ENCODE measurements at places on chromosomes 7 and 10. TPM values are rescaled to one million over a fixed set of nuclear protein-coding genes. Genes with fewer than 3 reads are reported as not detected.

DNA sequence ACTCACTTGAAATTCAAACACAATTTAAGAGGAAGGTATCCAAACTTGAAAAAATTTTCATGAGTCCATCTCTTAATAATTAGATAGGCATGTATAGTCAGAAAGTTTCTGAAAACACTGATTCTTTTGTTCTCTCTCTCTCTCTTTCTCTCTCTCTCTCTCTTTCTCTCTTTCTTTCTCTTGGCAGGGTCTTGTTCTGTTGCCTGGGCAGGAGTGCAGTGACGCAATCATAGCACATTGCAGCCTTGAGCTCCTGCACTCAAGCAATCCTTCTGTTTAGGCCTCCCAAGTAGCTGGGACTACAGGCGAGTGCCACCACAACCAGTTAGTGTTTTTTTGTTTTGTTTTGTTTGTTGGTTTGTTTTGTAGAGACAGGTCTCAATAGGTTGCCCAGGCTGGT lies 59.3 kb downstream of the PRTFDC1 start:
- DNase-seq: no peak

- no peak for DNase-seq
These were observed 14.1 kb upstream of the NDUFA5 start for GRCh38 chr7:123571684-123572083.

DNA sequence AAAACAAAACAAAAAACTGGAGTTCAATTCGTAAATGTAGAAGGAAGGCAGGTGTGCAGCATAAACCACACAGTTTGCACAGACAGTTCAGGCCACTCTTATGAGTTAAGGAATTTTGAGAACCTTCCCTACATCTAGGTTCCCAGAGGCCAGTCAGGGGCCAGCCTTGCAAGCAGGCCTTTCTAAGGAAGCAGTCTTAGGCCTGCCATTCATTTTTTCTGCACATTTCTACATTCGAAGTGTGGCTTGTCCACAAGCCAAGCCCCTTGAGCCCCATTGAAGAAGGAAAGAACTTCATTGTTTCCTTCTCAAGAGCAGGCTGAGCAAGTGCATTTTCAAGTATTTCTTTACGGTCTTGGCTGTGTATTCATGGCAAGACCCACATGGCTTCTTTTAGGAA lies 11.4 kb upstream of the OSBPL3 start:
- no peak for DNase-seq

DNA sequence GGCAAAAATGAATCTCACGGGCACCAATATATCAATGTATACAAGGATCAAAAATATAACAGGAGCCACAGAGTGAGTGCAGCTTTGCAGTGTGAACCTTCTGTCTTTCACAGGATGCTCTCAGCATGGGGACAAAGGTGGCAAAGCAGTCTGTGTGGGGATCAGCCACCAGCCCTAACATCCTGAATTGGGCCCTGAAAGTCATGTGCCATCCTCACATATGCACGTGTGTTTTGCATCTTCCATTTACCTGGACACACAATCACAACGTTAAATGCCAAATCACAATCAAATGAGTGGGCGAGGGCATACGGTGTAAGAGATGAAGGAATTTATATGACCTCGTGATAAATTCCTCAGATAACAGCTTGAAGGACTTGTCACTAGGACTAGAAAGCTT lies 6.5 kb downstream of the TAS2R16 start:
- no peak for DNase-seq

DNA sequence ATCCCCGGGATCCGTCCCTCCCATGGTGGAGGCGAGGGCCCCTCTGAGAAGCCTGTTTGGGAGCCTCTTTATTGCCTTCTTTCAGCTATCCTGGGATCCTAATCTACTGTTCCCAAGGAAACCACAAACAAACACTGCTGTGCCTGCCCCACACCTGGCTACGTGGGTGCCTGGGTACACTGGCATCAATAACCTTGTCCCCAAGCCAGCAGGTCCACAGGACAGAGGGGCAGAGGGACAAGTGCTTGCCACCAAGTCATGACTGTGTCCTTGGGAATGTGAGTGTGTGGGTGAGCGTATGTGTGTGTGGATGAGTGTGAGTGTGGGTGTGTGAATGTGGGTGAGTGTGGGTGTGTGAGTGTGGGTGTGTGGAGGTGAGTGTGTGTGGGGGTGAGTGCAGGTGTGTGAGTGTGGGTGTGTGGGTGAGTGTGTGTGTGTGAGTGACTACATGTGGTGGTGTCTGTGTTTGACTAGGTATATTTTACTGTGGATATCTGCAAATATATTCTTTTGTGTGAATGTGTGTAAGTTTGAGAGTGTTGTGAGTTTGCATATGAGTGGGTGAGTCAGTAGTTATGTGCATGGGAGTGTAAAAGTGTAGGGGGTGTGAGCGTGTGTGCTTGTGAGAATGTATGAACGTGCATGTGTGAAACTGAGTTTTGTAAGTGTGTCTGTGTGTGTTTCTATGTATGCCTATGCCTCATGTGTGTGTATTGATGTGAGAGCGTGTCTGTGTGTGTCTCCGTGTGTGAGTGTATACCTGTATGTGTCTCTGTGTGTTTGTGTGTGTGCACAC lies 96.1 kb downstream of the TNS3 start:
- DNase-seq: peak; percentile 91

GRCh38 chr10:10824591-10825148 lies 193.0 kb upstream of the CELF2 start:
- DNase-seq: no peak

DNA sequence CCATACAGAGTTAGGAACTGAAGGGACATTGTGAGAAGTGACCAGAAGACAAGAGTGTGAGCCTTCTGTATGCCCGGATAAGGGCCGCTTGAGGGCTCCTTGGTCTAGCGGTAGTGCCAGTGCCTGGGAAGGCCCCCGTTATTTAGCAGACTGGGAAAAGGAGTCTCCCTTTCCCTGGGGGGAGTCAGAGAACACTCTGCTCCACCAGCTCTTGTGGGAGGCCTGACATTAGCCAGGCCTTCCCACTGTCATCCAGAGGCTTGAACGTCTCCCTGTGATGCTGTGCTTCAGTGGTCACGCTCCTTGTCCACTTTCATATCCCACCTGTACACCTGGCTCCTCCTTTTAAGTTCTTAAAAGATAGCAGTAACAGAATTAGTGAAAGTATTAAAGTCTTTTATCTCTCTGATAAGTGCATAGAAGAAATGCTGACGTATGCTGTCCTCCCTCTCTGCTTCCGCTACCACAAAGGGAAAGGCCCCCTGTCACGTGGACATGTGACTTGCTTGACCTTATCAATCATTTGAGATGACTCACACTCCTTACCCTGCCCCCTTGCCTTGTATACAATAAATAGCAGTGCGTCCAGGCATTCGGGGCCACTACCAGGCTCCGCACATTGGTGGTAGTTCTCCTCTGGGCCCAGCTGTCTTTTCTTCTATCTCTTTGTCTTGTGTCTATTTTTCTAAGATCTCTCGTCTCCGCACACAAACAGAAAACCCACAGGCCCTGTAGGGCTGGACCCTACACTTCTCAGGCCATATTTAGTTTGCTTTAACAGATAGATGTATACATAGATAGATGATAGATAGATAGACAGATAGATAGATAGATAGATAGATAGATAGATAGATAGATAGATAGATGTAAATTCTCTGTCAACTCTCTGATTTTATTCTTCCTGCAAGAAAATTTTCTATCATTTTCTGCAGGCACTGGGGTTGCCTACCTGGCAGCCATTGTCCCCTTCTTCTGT lies 131.5 kb upstream of the JCAD start:
- DNase-seq: no peak

- DNase-seq: no peak
These were observed 20.5 kb downstream of the CCSER2 start for GRCh38 chr10:84348860-84349259.

DNA sequence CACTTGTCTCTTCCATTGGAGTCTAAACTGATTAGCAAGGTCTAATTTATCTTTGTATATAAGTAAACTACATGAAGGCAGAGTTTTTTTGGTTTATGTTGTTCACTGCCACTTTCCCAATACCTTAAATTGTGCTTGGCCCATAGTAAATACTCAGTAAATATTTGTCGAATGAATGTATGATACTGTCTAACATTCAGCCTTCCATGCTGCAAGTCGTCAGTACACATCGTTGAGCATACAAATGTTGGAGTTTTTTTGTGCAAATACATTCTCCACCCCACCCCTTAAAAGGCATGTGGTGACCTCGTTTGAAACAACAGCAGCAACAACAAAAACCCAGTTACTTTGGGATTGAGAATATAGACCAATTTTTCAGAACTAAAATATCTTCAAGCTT lies 17.4 kb upstream of the IGF2BP3 start:
- DNase-seq: no peak

GRCh38 chr10:97020452-97021400 lies 165.0 kb downstream of the SLIT1 start:
- DNase-seq: peak; percentile 71

- DNase-seq: no peak
These were observed 70.8 kb upstream of the EEPD1 start for GRCh38 chr7:36082216-36082615.

NEUROG3 gene
- not detected for total RNA-seq

CYP2E1 gene
- 18.1 TPM for total RNA-seq

GPR26 gene
- not detected for total RNA-seq

PDZD7 gene
- total RNA-seq: 0.66 TPM

CCL24 gene
- total RNA-seq: not detected

PLA2G12B gene
- not detected for total RNA-seq

CYP3A7 gene
- not detected for total RNA-seq
